ENCODE measurements at places on chromosomes 1 and 21.

- DNase-seq: peak; percentile 59
Measured at GRCh38 chr1:151326619-151327222, 495 bp downstream of the PI4KB start.

DNA sequence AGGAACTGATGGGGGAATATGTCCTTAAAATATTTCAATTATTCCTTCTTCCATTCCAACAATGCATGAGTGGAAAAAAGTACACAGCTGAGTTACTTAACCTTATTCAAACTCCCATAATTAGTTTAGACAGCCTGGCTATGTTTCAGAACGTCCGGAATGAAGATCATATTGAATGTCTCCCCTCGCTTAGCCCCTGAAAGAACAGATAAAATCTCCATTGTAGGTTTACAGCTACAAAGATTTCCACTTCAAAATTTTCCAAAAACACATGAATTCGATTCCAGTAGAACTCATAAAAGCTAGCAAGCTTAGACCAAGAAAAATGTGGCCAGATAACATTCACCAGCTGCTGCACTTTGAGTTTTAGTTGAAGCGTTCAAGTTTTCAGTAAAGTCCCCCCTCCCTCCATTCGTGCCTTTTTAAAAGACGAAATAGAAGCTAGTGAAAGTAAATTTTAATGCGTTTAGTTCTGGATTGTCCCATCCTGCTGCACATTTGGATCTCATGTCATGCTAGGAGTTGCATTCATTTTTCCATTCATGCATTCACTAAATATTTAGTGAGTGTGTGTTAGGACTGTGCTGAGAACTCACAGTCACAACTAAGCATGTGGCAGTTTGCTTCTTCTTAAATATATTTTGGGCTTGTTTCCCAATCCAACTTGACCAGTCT is 29.4 kb upstream of the SSX2IP start:
- DNase-seq: no peak

GRCh38 chr1:203796236-203796605 is 798 bp downstream of the ZBED6 start:
- DNase-seq: peak; percentile 47

DNA sequence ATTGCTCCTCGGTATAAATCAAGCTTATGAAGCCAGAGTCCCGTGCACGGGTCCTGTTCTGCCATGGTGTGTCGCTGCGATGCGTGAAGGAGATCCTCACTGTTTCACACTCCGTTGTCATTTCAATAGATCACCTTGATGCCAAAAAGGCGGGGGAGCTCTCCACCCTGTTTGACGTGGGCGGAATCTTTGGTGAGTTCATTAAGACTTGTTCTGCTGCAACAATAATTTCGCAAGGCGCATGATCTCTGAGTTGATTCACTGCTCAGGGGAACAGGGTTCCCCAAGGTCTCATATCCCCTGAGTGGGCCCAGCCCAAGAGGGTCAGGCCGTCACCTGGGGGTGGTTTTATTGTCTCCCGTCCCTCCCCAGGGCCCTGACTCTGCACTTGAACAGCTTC is 50.0 kb downstream of the SLC37A1 start:
- no peak for DNase-seq

DNA sequence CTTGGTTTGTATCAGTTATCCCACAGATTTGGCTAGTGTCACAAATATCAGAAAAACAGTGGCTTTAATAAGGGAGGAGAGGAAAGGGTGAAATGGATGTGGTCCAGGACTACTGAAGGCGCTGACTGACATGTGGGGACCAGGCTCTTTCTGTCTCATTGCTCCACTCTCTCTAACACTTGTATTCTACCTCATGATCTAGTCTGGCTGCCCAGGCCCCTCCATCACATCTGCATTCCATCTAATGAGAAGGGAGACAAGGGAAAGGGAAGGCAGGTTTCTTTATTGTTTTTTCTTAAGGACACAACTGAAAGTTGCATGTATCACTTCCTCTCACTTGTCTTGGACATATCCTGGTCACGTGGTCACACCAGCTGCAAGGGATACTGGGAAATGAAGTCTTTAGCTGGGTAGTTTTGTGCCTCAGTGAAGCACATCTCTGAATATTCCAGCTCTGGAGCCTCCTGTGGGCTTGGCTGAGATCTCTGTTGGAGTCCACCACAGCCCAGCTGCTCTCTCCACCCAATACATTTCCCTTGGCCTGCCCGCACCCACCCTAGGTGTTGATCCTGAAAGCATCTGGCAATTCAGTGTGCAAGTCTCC is 42.0 kb upstream of the PADI2 start:
- DNase-seq: peak; percentile 26

DNA sequence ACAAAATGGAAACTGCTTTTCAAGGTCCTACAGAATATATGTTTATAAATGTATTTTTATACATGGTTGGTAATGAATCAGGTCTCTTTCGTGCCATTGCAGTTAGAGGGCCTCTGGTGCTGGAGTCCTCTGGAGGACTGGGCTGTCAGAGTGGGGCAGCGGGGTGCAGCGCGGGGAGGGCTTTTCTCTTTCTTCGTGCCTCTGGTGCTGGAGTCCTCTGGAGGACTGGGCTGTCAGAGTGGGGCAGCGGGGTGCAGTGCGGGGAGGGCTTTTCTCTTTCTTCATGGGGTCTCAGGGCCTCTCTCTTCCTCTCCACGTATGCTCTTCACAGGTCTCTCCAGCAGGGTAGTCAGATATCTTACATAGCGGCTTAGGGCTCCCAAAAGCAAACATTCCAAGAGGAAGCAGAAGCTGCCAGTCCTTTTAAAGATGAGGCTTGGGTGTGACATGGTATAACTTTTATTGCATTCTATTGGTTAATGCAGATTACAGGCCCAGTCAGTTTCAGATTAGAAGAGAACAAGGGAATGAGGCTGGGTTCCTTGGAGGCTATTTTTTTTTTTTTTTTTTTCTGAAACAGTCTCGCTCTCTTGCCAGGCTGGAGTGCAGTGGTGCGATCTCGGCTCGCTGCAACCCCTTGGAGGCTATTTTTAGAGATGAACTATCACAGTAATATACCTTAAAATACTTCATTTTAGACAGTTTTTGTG is 13.1 kb downstream of the SDCCAG8 start:
- DNase-seq: peak; percentile 71

- no peak for DNase-seq
Measured at GRCh38 chr1:243982447-243983018, 68.5 kb upstream of the ZBTB18 start.

GRCh38 chr1:173107696-173108095 is 57.0 kb upstream of the TNFSF18 start:
- DNase-seq: no peak

- no peak for DNase-seq
Measured at GRCh38 chr1:70628973-70629372, 217.9 kb downstream of the CTH start.

- DNase-seq: no peak
Measured at GRCh38 chr21:31618696-31619430, 40.6 kb upstream of the SOD1 start.

DNA sequence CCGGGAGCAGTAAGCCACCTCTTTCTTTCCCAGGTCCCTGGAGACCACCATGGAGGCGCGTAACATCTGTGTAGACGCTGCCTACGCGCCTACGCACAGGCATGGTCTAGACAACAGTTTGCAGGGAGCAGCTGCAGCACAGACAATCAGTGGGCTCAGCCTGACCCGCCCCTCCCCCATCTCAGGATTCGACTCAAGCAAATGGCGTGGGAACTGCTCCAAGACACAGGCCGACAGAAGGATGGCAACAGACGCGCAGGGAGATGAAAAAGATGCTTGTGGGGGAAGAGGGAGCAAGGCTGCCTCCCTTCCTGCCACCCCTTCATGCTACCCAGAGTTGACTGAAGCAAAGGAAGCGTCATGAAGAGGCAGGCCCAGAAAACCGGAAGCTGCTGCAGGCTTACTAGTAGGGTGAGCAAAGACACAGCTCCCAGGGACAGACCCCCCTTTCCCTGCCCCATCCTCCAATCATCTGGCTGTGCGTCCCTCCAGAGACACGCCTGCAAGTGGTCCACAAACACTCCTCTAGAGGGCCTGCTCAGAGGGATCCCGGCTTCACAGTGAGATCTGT is 19.5 kb downstream of the STK40 start:
- peak; percentile 70 for DNase-seq

DNA sequence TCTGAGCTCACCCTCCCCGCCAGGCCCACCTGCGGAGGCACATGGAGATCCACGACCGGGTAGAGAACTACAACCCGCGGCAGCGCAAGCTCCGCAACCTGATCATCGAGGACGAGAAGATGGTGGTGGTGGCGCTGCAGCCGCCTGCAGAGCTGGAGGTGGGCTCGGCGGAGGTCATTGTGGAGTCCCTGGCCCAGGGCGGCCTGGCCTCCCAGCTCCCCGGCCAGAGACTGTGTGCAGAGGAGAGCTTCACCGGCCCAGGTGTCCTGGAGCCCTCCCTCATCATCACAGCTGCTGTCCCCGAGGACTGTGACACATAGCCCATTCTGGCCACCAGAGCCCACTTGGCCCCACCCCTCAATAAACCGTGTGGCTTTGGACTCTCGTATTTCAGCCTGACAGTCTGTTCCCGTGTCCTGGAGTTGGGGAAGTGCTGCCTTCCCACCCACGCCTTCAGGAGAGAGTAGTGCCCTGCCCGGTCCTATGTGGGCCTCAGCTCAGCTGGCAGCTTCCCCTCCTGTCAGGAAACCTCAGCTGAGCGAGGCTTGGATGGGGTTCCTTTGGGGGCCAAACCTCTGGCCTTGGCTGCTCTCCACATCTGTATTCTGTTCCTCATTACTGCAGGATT is 9.2 kb downstream of the ZBTB48 start:
- DNase-seq: no peak

GRCh38 chr1:204350857-204351573 is 8.7 kb downstream of the PLEKHA6 start:
- DNase-seq: peak; percentile 56

DNA sequence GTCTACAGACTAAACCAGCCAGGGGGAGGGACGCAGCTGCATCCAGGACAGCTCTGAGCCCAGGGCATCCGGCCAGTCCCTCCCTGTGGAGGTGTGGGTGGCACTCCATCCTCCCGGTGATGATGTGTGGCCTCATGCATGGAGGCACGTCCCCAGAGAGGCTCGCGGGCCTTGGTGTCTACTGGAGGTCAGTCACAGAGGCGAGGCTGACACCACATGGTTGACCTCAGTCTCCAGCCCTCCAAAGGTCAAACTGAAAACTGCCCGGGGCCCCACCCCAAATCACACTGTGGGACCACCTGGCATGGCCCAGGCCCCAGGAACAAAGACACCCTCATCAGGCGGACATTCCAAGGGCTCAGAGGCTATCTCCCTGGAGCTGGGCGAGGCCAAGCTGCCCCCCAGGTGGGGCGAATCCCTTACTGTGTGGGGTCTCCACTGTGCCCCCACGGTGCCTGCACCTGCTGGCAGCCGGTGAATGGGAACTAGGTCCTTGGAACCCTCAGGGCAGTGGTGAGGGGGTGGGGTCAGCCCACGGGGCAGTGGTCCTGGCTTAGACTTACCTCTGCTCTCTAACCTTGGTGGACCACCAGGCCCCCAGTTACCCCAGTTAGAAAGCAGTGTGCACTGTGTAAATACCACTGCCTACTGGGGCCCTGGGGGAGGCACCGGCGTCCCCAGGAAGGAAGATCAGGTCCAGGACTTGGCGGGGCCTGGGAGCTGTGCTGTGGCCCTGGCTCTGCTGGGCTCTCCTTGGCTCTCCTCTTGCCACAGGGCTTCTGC is 49.1 kb downstream of the TRPM2 start:
- no peak for DNase-seq

Measured in cardiac fibroblast (primary cell).